Effector memory CD8-positive, alpha-beta T cell (primary cell): ENCODE measurements at places on chromosomes 7 and 10.

GRCh38 chr10:97732052-97732359 is 4.9 kb upstream of the ZFYVE27 start:
- DNase-seq, result no peak

DNA sequence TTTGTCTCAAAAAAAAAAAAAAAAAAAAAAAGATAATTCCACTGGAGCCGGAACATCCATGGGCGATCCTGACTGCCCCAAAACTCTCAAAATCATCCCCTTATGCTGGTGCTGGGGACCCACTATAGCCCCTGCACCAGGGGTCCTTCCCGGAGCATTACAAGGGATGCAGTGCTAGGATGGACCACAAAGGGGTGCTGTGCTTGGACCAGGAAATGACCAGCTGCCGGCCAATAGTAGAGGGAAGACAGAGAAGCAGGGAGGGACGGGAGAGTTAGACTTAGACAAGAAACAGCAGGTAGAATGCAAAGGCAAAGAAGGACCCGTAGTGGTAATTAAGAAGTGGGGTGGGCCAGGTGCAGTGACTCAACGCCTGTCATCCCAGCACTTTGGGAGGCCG is 40.5 kb downstream of the RCC1L start:
- DNase-seq, result no peak

- no peak for DNase-seq
Observed at GRCh38 chr7:371779-372545, 82.0 kb downstream of the FOXL3 start.

GRCh38 chr7:134548877-134549276 is at the start of gene AKR1B15:
Gene AKR1B15 (plus strand): TSS chr7:134549110. CDS start chr7:134564620, 15,510 bp downstream.
- no peak for DNase-seq

- no peak for DNase-seq
Observed at GRCh38 chr10:71687077-71687476, 32.5 kb downstream of the C10orf105 start.

DNA sequence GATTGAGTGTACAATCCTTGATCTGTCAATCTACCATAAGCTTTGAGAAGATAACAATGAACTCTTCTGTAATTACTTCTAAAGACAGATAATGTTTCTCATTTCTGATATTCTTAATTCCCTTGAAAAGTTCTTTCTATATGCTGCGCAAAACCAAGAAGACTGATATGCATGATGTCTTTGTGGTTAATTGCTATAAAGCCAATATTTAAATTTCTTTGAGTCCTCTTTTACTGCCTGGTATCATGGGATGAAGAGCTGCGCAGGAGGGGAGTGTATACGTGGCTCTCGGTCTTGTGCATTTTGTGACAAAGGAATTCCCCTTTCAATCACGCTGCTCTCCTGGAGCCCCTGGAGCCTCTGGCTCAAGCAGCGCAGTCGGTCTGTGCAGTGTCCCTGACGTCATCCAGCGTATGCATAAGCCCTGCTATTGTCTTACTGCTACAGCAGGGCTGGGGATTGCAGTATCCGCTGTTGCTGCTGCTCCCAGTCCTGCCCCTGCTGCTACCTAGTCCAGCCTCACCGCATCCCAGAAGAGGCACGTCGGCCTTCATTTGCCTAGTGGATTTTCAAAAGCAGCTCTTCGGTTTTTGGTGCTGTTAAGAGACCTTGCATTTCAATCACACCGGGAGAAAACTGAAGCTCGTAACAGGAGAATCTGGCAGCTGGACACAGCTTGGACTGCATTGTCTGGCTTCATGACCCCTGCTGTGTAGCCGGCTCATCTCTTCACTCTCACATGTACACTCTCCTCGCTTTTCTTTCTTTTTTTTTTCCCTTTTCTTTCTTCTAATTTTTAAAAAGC is 66.7 kb downstream of the ST7 start:
- no peak for DNase-seq

DNA sequence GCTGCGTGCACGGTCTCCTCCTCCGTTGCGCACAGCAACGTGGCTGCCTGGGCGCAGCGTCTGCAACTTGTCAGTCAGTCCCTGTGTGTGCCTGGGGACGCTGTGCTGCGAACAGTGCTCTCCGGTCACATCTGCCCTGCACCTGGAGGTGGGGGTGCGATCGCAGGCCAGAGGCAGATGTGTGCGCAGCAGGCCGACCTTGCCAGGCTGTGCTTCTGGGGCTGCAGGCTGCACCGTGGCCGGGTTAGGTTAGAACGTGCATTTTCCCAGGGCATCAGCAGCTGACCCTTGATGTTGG is 8.2 kb upstream of the GET4 start:
- no peak for DNase-seq

DNA sequence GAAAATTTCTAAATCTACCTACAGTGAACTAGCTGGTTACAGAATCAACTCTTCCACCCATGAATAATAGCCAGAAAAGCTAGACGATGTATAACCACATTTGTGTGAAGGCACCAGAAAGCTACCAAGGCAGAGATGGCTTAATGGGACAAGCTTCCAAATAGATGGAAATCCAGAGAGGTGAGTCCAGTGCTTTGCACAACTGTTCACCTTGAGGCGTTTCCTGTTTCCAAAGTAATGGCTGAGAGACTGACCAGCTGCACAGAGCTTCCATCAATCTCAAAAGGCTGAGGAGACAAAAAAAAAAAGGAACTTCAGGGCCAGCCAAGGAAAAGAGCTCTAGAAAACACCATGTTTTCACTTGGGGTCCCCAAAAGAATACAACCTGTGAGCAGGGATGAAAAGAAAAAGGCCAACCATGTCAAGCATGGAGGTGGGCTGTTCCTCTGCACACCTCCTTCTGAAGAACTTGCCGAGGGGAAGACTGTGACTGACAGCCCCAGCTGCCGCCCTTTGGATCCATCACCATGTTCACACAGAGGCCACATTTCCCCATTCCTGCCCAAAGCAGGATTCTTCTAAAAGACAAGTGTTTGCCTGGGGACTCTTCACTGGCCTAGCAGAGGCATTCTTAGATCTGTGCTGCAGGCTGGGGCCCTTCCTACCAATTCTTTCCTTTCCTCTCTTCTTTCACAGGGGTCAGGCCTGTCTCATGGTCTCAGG is 72.9 kb downstream of the ARHGAP21 start:
- DNase-seq, result no peak

DNA sequence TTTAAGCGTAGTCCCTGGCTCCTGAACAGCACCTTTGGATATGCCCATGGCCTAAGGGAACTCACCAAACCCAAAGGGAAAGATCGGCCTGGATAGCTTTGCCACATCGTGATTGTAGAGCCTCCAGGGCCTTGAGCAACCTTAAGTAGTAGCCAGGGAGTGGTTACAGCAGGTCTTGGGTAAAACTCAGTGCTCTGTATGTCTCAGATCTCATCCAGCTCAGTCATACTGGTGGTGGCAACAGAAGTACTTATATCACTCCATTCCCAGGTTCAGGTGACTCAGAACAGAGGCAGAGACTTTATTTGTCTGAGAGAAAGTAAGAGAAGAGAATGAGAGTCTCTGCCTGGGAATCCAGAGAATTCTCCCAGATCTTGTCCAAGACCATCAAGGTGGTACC is 39.1 kb upstream of the AASS start:
- DNase-seq, result no peak
